ENCODE measurements at places on chromosomes 1 and 21. TPM values are rescaled to one million over a fixed set of nuclear protein-coding genes. Genes with fewer than 3 reads are reported as not detected.

RPE65 gene
- total RNA-seq: not detected

RGS1 gene
- 67.6 TPM for total RNA-seq

DNA sequence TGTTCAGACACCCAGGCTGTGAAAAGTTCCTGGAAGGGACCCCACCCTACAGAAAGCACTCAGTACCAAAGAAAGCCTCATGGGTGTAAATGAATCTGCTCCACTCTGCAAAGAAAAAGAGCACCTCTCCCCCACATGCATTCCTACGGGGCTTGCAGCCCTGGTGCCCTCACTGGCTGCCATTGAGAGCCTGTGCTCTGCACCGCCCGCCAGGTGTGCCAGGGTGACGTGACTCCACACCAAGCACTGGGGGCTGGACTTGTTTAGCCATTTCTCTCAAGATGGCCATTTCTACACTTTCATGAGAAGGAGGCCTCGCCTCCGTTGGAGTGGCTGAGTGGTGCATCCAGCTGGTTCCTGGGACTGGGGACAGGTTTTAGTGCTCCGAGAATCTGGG is 380.5 kb upstream of the VAMP3 start:
- DNase-seq: no peak

DNA sequence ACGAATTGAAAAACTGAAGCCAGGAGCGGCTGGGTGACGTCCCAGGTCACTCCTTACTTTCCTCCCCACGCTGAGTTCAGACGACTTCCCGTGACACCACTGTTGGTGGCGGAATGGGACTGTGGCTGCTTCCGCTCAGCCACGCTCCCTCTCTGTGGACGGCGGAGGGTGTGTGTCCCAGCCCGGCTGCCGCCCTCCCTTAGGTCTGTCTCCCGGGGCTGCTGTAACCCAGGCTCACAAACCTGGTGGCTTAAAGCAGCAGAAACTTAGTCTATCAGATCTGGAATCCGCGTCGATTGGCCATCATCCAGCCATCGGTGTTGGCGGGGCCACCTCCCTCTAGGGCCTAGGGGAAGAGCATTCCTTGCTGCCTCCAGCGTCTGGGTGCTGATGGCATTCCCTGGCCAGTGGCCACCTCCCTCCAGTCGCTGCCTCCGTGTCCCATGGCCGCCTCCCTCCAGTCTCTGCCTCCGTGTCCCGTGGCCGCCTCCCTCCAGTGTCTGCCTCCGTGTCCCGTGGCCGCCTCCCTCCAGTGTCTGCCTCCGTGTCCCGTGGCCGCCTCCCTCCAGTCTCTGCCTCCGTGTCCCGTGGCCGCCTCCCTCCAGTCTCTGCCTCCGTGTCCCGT is 17.5 kb downstream of the TRPM2 start:
- no peak for DNase-seq

GRCh38 chr1:178538192-178538916 is 25.4 kb downstream of the TEX35 start:
- no peak for DNase-seq

DNA sequence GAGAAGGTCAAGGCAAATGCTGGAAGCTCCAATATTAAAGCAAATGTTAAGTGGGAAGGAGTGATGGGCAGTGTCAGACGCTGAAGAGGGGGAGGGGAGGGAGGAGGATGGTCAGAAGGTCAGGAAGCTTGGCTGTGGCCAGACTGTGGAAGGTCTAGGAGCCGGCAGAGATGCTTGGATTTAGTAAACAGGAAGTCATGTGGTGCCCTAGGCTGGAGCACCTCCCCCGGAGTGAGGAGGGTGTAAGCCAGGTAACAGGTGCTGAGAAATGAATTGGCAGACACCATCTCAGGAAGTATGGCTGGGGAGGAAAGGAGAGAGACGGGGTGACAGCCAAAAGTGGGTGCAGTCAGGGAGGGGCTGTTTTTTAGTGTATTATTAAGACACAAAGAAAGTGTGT is 17.7 kb downstream of the CSMD2 start:
- no peak for DNase-seq

- no peak for DNase-seq
These were observed 55.2 kb downstream of the COLGALT2 start for GRCh38 chr1:183982172-183982963.

GRCh38 chr1:219372916-219373615 is 199.4 kb downstream of the LYPLAL1 start:
- no peak for DNase-seq
